Stimulated activated CD4-positive, alpha-beta T cell treated with anti-CD3 and anti-CD28 coated beads, Interleukin-2, amount 100 ng/mL, for 4 hours (primary cell): ENCODE measurements at places on chromosomes 3 and 15.

- peak; percentile 13 for DNase-seq
These were observed 30.2 kb upstream of the ZNF609 start for GRCh38 chr15:64430000-64430735.

DNA sequence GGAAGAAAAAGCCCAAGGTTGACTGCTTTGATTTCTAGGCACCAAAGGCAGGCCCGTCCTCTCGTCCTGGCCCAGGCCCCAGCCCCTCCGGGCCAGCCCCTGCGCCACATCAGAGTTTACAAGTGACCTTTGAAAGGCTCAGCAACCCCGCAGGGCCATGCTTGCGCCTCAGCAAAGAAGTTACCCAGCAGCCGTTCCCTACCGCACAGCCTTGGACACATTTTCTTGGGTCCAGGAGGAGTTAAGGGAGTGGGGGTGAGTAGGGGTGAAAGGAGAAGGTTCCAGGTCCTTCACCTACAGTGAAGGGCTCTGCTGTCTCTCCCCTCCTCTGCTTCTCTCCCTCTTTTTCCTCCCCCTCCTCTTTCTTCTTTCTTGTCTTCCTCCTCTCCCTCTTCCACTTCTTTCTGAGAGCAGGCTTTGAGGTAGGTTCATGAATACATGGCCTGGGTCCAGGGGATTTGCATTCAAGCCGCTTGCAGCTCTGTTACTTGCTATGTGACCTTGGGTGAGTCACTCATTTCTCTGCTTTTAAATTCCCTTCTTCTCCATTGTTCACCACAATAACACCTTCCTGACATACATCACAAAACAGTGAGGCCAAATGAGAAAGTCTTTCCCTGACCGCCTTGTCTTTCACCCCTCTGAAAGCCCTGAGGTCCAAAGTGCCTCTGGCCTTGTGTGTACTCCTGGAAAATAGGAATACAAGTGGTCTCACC is 223.3 kb upstream of the TPRG1 start:
- DNase-seq = no peak

- DNase-seq = no peak
These were observed 36.5 kb downstream of the ATP13A3 start for GRCh38 chr3:194450341-194450740.

GRCh38 chr15:99564221-99565048 is 1.3 kb upstream of the MEF2A start:
- no peak for DNase-seq

GRCh38 chr15:99322643-99323405 is 71.5 kb downstream of the LRRC28 start:
- DNase-seq = no peak

GRCh38 chr3:140717921-140718320 is 40.1 kb downstream of the TRIM42 start:
- no peak for DNase-seq

- DNase-seq = no peak
These were observed 76.2 kb upstream of the TP63 start for GRCh38 chr3:189554868-189555557.

DNA sequence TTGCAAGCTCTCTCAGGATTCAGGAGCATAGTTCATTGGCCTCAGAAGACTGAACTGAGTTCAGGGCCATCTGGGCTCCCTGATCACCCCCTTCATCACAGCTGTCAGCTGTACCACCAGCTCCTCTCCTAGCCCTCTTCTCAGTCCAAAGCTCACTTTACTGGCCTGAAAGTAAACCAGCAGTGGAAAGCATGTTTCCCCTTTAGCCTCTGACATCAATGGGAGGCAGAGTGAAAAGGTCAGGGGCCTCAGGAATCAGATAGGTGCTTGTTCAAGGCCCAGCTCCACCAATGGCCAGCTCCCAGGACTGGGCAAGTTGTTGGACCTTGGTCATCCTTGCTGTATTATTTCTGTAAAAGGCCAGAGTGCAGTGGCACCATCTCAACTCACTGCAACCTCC is 223.4 kb downstream of the TLE3 start:
- DNase-seq = no peak

DNA sequence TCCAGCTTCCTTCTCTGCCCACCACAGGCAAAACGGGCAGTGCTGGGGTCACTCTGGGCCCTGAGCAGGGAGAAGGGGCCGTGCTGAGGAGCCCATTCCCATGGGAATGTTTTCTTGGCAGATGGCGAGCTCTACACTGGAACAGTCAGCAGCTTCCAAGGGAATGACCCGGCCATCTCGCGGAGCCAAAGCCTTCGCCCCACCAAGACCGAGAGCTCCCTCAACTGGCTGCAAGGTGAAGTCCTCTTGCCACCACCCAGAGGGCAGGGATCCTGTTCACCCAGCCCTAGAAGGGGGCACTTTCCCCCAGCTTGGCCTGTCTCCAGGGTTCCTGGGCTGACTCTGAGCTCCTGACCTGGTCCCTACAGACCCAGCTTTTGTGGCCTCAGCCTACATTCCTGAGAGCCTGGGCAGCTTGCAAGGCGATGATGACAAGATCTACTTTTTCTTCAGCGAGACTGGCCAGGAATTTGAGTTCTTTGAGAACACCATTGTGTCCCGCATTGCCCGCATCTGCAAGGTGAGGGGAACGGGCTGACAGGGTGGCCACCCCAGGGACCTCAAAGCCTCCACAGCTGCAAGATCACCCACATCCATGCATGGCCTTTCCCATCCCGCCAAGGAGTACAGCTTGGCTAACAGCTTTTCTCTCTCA is 12.4 kb downstream of the CIB1 start:
- no peak for DNase-seq

- DNase-seq = no peak
These were observed 62.2 kb upstream of the ACAN start for GRCh38 chr15:88741046-88741445.

GRCh38 chr3:184176377-184177330 is 2.0 kb downstream of the AP2M1 start:
- DNase-seq = no peak

DNA sequence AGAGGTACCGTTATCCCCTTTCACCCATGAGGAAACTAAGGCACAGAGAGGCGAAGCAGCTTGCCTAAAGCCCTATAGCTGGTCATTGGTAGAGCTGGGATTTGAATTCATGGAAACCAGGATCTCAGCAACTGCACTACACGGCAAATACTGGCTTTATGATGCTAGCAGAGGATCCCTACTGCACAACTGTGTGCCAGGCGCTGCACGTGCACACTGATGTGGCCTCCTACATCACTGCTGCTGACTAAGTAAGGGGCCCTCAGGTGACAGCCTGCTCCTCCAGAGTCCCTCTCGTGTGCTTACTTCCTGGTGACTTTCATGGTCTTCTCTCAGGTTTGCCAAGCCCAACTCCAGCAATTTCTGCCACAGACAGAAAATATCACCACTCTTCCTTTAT is 3.4 kb upstream of the POLG start:
- DNase-seq = no peak

DNA sequence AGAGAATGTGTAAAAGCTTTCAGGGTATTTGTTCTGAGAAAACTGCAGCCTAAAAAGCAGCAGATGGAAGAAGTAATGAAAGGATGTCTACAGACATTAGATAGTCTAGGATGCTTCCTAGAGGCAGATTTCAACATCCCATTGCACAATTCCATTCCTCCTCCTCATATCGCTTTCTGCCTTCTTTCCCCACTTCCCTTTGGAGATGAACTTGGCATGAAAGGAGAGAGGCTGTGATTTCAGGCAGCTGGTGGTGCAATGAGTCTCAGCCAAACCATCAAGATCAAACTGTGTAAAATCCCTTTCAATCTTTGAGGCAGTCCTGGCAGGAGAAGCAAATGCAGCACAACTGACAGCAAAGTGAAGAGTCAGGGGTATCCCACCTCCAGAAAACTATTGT is 438.7 kb upstream of the KCNMB2 start:
- no peak for DNase-seq

DNA sequence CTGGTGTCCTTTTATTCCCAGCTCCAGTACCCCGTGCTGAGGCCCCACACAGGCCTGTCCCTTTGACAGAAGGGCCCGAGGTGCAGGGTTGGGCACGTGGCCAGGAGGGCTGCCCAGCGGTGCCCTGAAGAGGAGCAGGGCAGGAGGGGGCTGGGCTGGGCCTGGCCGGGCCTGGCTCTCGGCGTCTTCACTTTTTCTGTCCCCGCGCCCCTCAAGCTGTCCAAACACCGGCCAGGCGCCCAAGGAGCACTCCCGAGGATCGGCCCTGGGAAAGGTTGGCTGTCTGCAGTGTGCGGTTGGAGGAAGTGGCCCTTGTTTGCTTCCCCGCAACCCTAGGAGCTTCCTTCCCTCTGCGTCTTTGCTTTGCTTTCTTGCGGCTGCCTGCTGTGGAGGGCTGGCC is 84.1 kb downstream of the WNT7A start:
- DNase-seq = no peak

GRCh38 chr15:36658312-36658711 is 78.9 kb downstream of the CDIN1 start:
- DNase-seq = no peak

- DNase-seq = peak; percentile 10
These were observed 287.2 kb downstream of the CGGBP1 start for GRCh38 chr3:87771337-87772192.

- no peak for DNase-seq
These were observed 60.7 kb downstream of the ST3GAL6 start for GRCh38 chr3:98823791-98824190.

DNA sequence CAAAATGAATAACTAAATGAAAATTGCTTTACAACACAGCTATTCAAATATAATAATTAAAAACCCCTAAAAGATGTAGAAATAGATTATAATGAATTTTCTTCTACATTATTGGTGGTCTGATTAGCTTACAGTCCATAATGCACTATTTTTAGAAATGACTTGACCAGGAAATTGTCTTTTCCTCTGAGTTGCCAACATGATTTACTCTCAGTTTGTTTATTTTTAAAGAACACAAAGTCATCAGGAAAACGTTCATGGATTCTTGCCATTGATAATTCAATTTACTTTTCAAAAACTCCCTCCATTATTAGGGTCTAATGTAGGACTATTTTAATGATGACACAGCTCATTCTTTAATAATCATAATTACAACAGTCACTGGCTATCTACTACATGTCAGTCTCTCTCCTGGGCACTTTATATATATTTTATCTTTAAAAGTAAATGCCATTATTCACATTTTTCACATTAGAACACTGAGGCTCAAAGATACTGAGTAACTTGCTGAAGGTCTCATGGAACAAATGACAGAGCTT is 1.1 kb downstream of the TM4SF18 start:
- no peak for DNase-seq

GRCh38 chr15:78617076-78617475 is 3.7 kb downstream of the CHRNA3 start:
- no peak for DNase-seq

DNA sequence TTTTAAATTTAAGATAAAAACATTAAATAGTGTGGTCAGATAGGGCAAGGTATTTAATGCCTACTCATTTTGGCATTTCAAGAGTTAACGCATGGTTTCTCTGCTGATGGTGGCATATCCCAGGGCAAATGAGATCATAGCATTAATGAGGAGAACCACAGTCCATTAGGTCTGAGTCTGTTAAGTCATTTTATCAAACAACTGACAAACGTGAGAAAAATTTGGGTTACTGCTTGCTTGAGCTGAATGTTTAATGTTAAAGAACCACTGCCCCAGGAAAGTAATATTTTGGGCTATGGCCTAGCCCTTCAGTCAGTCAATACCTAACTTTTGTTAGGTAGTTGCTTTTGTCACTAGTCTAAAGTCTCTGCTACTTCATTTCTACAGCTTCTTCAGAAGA is 37.9 kb upstream of the SLC2A2 start:
- no peak for DNase-seq

DNA sequence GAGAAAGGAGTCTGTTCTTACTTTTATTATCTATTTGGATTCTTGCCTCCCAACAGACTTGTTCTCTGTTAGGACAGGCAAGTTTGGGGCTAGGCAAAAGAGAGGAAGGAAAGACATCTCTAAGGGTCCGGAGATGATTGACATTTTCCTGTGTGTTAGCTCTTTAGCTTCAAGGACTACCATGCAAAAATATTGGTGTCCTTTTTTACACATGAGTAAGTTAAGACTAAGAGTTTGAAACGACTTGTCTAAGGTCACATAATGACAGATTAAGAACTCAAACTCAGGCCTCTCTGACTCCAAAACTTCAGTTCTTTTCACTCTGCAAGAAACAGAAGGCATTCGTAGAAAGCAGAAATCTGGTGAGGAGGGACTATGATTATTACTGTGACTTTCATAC is 5.9 kb downstream of the LMCD1 start:
- no peak for DNase-seq

DNA sequence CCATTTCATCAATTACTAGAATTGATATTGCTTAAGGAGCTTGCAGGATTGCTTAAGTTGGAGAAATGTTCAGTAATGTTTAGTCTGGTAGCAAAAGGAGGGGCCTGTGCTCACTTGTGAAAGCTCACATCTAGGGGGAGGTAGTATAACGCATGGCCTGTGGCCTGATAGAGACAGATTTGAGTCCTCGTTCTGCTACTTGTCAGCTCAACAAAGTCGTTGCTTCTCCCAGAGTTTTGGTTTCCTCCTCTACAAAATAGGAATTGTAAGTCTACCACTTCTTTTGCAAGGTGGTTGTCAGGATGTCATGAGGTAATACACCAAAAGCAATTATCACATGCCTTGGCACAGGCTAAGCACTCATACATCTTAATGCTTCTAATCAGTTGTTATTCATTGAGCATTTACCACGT is 1.3 kb downstream of the ST3GAL6 start:
- no peak for DNase-seq

DNA sequence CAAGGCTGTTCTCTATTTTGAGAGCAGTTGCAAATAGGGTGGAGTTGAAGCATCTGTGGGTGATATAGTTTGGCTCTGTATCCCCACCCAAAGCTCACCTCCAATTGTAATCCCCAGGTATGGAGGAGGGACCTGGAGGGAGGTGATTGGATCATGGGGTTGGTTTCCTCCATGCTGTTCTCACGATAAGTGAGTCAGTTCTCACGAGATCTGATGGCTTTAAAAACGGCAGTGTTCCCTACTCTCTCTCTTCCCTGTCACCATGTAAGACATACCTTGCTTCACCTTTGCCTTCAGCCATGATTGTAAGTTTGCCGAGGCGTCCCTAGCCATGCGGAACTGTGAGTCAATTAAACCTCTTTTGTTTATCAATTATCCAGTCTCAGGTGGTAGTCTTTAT is 21.0 kb downstream of the CHST2 start:
- DNase-seq = no peak
